Right ventricle myocardium superior (tissue), 1 donor: ENCODE measurements at places on chromosomes 11 and 22.

DNA sequence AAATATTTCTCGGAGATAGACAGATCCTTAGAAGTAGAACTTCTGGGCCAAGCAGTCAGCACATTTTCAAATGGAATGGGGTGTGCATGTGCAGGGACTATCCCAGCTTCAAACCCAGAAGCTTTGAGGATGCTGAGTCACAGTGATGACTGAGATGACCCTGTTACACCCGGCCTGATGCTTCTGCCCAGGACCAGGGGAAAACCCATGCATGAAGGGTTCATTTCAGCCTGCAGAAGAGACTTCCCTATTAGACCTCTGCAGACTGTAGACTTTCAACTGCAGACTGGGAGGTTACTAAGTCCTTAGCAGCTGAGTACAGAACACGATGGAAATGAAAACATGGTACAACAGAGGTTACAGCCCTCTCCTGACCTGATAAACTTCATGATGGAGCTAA lies 3.6 kb upstream of the OR2AT4 start:
- DNase-seq: no peak

GRCh38 chr22:31676700-31677099 lies 14.7 kb upstream of the PISD start:
- peak; percentile 98 for DNase-seq

- DNase-seq: no peak
Observed at GRCh38 chr22:48084041-48084728, 1321.7 kb downstream of the TBC1D22A start.

GRCh38 chr22:19398206-19398605 lies 33.3 kb downstream of the HIRA start:
- DNase-seq: no peak

- no peak for DNase-seq
Observed at GRCh38 chr11:120209746-120210625, 846 bp upstream of the OAF start.
